Cortex of kidney (tissue), 1 donor: ENCODE measurements at places on chromosomes 1 and 21.

GRCh38 chr1:53297195-53297594 lies 30.7 kb downstream of the LRP8 start:
- no peak for DNase-seq

GRCh38 chr1:159307346-159308020 lies 5.3 kb downstream of the FCER1A start:
- DNase-seq = no peak

DNA sequence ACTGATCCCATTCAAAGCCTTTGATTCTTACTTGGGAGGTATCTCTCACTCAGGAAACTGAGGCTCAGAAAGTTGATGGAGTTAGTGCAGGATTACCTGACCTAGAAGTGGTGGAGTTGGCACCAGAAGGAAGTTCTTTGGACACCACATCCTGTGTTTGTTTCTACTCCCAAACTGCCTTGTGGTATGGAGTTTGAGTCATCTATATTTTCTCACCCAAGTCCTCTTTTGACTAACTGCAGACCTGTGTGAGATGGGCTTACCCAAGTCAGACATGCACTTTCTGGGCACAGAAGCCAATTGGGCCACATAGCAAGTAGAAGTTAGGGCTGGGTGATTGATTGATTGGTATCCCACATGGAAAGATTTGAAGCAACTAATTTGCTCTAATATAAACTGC lies 36.1 kb downstream of the FGGY start:
- DNase-seq = no peak

GRCh38 chr1:83787246-83787998 lies 211.5 kb downstream of the TTLL7 start:
- DNase-seq = no peak

- no peak for DNase-seq
Observed at GRCh38 chr1:209038316-209038715, 545.2 kb upstream of the CAMK1G start.
